GM18507 (cell line): ENCODE measurements at places on chromosomes 11 and 22.

DNA sequence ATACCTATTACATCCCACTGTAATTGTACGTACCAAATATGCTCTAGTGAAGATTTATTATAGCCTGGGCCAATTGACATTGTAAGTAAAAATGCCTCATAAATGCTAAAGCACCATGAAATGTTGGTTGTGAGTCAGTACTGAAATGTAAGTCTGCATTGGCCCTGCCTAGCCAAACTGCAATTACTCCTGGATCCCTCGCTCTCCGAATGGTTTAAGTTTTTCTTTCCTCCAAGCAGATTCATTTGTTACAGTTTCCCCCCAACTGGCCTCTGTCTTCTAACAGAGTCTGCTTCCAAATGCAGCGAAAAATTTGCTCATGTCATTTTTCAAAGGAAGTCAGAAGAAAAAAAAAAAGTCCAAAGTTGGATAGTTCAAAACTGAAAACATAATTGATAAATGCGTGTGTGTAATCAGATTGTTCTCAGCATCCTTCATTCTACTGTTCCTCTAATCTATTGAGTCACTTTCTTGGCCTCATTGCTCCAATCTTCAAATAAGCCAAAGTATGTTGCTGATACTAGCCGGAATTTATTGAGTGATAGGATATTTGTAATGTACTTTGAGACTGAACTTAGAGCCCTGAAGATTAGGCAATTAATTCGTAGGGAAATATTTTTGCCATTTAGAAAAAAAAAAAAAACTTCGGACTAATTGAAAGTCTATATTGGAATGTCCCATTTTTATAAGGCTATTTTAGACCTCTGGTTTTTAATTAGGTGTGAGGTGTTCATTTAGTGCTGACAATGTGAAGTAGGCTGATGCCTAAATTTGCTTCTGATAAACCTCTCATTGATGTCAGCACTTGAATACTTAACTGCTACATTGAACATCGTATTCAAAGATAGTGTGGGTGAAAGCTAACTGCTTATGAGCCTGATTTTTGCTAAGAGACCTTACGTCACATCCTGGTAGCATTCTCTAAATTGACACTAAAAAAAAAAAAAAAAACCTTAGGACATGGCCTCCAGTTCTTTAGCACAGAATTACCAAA, 93.4 kb downstream of the WT1 start:
- DNase-seq: no peak

DNA sequence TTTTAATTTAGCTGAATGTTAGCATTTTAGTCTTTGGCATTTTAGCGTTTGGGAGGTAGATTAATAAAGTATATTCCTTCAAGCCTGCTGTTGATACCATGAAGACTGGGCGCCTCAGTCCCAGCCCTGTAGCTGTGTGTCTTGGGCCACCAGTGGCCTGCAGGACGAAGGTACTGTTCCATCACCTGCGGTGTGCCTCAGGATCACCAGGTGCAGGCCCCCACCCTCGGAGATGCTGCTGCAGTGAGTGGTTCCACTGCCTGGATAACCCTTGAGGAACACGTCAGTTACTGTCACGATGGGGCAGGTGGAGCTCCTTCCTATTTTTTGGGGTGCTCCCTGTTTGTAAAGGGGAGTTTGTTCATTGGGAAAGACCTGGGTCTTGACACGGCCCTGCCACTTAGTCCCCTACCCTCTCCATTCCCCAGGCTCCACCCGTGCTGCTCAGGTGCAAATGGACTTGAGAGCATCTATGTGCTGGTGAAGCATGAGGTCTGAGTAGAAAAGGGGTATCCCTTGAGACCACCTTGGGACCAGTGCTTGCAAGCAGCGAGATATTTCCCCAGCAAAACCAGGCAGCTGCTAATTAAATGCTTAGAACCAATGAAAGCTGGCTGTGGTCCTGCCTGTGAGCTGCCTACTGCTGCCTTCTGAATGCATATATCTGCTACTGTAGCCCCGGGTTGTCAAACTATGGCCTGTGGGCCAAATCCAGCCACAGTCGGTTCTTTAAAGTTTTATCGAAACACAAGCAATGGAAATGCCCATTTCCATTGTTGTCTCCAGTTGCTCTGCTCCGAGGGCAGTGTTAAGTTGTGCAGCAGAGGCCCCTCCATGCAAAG, 28.7 kb downstream of the INCENP start:
- no peak for DNase-seq

DNA sequence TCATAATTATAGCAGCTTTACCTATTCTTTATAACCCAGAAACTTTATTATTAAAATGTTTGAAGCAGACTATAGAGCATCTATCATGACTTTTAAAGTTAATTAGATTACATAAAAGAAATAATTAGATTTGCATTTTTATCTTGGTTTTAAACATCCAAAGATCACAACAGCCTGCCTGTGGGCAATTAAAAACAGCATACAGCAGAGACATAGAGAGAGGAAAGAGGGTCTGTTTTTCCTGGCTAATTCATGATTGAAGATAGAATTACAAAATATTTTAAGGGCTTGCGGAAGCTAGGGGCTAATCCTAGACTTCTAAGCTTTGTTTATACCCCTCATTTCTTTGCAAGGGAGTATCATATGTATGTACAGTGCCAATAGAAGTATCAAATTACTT, 178.1 kb downstream of the SOX6 start:
- no peak for DNase-seq

GRCh38 chr11:8707541-8708191, 25.1 kb downstream of the RPL27A start:
- no peak for DNase-seq

DNA sequence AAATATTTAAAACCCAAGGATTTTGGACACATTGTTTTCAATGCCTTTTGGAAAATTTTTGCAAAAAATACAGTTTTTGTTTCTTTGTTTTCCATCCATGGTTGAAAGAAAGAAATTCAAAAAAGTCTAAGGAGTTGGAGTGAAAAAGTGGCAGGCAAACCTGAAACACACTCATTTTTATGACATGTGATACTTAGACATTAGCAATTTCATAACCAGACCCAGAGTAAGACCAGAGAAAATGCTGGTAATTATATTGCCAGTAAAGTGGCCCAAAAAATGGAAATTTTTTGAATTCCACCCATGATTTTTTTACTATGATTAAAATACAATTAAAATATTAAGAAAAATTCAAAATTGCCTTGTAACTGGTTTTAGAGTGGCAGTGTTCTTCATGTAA, 128.2 kb downstream of the SLC17A6 start:
- DNase-seq: no peak

DNA sequence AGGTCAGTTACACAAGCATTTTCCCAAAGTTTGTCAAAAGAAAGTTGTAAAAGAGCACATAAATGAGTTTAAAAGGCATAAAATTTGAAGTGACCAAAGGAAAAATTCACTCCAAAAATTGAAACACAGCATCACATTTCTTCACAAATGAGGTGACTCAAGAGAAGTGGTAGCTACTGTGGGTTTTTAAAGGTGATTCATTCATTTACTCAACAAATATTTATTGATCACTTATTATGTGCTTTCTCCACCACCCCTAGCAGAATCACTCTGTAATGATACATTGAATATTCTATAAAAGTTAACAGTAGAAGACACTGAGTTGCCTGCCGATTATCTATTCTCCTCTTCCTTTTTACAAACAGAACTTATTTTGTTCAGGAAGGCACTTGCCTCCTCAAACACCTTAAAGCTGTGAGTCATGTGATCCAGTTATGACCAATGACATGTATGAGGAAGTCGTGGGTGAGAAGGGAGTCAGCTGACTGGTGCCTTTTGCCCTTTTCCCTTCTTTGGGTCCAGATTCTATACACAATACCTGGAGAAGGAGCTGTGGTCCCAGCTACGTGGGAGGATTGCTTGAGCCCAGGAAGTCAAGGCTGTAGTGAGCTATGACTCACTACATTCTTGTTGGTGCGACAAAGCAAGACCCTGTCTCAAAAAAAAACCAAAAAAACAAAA, 67.7 kb upstream of the CLNS1A start:
- no peak for DNase-seq
